ENCODE measurements at places on chromosomes 2 and 18.

DNA sequence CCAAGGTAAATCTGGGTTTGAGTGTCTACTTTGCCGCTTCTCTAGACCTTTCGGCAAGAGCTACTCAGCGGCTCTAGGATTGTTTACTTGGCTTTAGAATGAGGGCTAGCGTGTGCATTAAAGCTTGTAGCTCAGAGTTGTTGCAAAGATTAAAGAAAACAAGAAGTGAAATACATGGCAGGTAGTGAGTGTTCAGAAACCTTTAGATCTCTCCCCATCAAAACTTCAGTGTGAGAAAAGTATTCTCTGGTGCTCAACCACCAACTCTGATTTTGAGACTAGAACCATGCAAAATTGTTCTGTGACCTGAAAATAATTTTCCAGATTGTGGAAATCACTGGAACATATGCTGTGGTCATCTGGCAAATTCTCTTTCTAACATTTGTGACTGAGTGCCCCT lies 512.0 kb downstream of the CMPK2 start:
- no peak for DNase-seq

DNA sequence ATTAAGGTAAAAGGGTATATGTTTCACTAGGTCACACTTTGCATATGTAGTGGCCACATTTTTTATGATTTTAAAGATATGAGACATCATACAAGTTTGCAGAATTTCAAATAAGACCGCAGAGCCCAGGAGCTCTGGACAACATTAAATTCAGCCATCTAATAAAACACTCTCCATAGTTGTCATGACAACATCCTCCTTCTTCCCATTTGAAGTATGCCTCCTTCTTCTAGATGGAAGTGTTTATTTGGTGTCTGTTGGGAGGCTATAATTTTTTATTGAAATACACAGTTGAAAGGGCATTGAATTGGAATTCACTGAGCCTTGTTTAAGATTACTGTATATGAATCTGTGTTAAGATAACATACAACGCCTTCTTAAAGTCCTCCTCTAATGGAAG lies 467.3 kb downstream of the CMPK2 start:
- DNase-seq, result no peak

GRCh38 chr2:203659331-203660049 lies 46.9 kb upstream of the CD28 start:
- DNase-seq, result no peak

GRCh38 chr18:13435586-13436333 lies 217.2 kb downstream of the LDLRAD4 start:
- no peak for DNase-seq

DNA sequence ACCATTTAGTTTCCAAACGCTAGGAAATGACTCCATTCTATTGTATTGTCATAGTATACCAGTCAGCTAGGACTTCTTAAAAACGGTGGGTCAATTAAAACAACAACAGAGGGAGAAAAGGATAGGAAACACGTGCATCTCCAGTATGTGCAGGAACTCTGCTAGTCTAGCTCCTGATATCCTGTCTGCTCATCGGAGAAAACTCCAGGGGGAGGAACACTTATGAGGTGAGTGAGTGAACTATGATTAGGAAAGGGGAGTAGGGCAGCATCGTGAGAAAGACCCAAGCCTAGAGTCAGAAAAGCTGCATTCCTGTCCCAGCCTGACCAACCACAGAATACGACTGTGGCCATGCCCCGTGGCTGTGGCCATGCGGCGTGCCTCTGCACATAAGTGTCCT lies 34.2 kb downstream of the DTNB start:
- no peak for DNase-seq

DNA sequence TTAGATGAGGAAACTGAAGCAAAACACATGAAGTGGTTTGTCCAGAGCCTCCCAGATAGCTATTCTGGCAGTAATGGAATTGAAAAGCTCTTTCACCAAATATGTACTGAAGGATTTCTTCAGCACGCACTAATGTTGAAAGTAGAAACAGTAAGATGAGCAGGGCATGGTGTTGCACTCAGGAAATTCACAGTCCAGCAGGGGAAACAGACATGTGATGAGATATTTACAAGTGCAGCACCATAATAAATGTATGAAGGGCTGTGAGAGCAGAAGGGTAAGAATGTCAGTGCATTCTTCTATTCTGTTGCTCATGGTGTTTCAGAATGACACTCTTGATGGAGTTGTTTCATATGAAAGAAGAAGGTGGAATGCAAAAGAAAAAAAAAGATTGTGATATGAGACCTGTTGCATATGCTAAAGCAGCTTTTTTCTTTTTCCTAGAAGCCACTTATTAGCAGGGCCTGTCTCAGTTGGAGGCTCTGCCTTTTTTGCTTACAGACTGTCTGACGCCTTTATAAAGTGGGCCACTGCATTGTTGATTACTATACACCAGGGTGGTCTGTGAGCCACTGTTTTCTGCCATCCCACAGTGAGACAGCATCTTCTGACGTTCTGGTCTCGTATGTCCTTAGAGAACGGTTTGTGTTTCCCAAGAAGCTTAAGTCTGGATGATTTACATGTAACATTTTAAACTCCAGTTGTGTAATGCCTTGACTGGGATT lies 516.9 kb downstream of the ARHGAP15 start:
- DNase-seq, result no peak
